ENCODE measurements at places on chromosomes 13 and 19. TPM values are rescaled to one million over a fixed set of nuclear protein-coding genes. Genes with fewer than 3 reads are reported as not detected.

DNA sequence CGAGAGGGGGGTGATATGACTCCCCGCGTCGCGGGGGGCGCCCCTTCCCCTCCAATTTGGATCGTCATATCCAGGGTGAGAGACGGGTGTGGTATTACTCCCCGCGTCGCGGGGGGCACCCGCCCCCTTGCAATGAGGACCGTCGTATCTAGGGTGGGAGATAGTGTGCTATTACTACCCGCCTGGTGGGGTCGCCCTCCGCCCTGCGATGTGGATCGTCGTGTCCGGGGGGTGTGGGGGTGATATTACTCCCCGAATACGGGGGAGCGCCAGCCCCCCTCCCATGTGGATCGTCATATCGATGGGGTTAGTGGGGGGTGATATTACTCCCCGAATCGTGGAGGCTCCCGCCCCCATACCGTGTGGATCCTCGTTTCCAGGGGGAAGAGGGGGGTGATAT is 29.2 kb upstream of the RGCC start:
- DNase-seq: peak; percentile 44
- H3K4me3 ChIP-seq: peak overlapping the region; percentile 49
- H3K27ac ChIP-seq: no peak overlapping the region
- no peaks in the 10 kb centered on the region for H3K27me3 ChIP-seq
- H3K4me1 ChIP-seq: no peaks in the 10 kb centered on the region

GRCh38 chr13:63855457-63856118 is 2439.9 kb upstream of the PCDH20 start:
- H3K27me3 ChIP-seq: no peaks in the 10 kb centered on the region
- H3K27ac ChIP-seq: no peak overlapping the region
- no peaks in the 10 kb centered on the region for H3K4me1 ChIP-seq
- no peak overlapping the region for H3K4me3 ChIP-seq

- H3K4me3 ChIP-seq: no peak overlapping the region
- no peaks in the 10 kb centered on the region for H3K27me3 ChIP-seq
- H3K36me3 ChIP-seq: no peaks in the 10 kb centered on the region
- H3K4me1 ChIP-seq: peaks cover 10% of the 10 kb centered on the region
- no peak for DNase-seq
- no peak overlapping the region for H3K27ac ChIP-seq
Measured at GRCh38 chr19:7223429-7223828, 70.8 kb downstream of the INSR start.

DNA sequence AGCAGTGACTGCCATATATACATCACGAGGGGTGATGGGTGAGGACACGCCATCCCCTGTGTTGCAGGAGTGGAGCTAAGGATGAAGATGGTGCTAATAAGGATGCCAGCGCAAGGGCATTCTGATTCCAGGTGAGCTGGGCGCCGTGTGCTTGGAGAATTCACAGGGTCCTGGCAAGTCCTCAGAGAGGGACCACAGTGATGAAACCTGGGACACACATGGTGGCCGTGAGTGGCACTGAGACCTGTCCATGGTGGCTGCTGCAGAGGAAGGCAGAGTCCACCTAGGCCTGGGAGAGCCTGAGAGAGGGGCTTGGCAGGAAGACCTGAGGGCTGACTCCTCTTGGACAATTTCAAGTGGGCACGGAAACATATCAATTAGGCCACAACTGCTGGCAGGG is 65.2 kb downstream of the RFX2 start:
- no peaks in the 10 kb centered on the region for H3K27me3 ChIP-seq
- H3K4me3 ChIP-seq: no peak overlapping the region
- no peak for DNase-seq
- no peaks in the 10 kb centered on the region for H3K36me3 ChIP-seq

DNA sequence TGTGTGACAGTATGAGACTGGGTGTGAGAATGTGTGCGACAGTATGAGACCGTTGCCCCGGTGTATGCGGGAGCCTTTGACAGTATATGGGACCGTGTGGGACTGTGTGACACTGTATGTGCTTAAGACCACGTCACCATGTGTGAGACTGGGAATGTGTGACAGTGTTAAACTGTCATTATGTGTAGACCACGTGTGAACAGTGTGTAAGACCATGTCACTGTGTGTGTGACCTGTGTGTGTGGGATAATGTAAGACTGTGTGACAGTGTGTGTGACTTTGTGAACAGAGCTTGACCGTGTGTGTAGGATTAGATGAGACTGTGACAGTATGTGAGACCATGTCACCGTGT is 549 bp downstream of the ZNF583 start:
- H3K4me1 ChIP-seq: peaks cover 8% of the 10 kb centered on the region
- H3K27ac ChIP-seq: no peak overlapping the region
- H3K27me3 ChIP-seq: no peaks in the 10 kb centered on the region
- H3K36me3 ChIP-seq: peaks cover 16% of the 10 kb centered on the region
- DNase-seq: no peak

GRCh38 chr13:101415358-101416174 is 742 bp downstream of the NALCN start:
- peak; percentile 17 for DNase-seq
- H3K27me3 ChIP-seq: peaks cover 35% of the 10 kb centered on the region
- H3K36me3 ChIP-seq: no peaks in the 10 kb centered on the region
- H3K27ac ChIP-seq: no peak overlapping the region
- H3K4me3 ChIP-seq: peak overlapping the region; percentile 77

GRCh38 chr19:17942582-17943273 is 9.9 kb downstream of the CCDC124 start:
- H3K4me1 ChIP-seq: 0 out of 2 replicates have a peak, but pooled peaks cover 7% of the 10 kb centered on the region
- no peaks in the 10 kb centered on the region for H3K36me3 ChIP-seq
- H3K4me3 ChIP-seq: peak overlapping the region; percentile 69
- H3K27me3 ChIP-seq: no peaks in the 10 kb centered on the region
- H3K27ac ChIP-seq: 0 out of 2 replicates have a peak overlapping the region, but pooled peaks have one; percentile 69
- peak; percentile 85 for DNase-seq

GRCh38 chr19:6015841-6016545 is 38.1 kb upstream of the RANBP3 start:
- H3K27me3 ChIP-seq: no peaks in the 10 kb centered on the region
- no peak overlapping the region for H3K4me3 ChIP-seq
- no peaks in the 10 kb centered on the region for H3K36me3 ChIP-seq

DNA sequence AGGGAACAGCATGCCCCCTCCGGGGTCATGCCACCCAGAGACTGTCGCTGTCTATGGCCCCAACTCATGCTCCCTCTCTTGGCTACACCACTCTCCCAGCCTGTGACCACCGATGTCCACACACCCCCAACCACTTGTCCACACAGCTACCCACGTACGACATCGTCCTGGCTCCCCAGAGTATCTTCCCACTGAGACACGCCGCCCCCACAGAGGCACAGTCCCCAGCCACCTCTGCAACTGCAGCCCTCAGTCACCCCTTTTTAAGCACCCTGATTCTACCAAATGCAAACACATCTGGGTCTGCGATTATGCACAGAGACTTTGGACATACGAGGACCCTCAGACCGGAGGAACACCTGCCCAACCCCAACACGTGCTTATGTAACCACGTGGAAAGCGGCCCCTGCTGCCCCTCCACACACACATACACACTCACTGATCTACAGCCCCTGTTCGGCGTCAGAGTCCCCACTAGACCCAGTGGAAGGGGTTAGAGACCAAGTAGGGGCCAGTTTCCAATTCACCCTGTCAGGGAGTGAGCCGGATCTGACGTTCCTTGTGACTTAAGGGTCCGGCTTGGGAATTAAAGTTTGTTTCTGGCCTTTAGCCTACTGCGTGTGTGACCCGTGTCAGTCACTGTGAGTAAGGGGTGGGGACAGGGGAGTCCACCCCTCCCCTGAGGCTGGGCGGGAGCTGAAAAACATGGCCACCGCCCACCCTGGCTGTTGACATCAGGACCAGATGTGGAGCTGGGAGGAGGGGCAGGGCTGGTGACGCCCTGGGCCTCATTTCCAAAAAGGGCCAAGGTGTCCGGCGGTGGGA is 11.9 kb upstream of the AXL start:
- peak; percentile 60 for DNase-seq
- H3K4me3 ChIP-seq: no peak overlapping the region
- 0 out of 2 replicates have a peak overlapping the region, but pooled peaks have one; percentile 45 for H3K27ac ChIP-seq
- H3K27me3 ChIP-seq: no peaks in the 10 kb centered on the region
- no peaks in the 10 kb centered on the region for H3K4me1 ChIP-seq

GRCh38 chr13:74452176-74452575 is 318.0 kb upstream of the KLF12 start:
- no peak overlapping the region for H3K4me3 ChIP-seq
- no peaks in the 10 kb centered on the region for H3K4me1 ChIP-seq
- no peak for DNase-seq

Gene HS6ST3
- polyA plus RNA-seq: 0.52 TPM

Gene POSTN
- polyA plus RNA-seq: 0.21 TPM

Gene CD22
- 0.32 TPM for polyA plus RNA-seq

Gene OR7E24
- not detected for polyA plus RNA-seq
